ENCODE measurements at places on chromosomes 6 and 20.

- peak; percentile 49 for DNase-seq
Measured at GRCh38 chr6:44224029-44224964, 902 bp downstream of the SLC29A1 start.

- no peak for DNase-seq
Measured at GRCh38 chr20:57212534-57213276, 53.7 kb downstream of the BMP7 start.

DNA sequence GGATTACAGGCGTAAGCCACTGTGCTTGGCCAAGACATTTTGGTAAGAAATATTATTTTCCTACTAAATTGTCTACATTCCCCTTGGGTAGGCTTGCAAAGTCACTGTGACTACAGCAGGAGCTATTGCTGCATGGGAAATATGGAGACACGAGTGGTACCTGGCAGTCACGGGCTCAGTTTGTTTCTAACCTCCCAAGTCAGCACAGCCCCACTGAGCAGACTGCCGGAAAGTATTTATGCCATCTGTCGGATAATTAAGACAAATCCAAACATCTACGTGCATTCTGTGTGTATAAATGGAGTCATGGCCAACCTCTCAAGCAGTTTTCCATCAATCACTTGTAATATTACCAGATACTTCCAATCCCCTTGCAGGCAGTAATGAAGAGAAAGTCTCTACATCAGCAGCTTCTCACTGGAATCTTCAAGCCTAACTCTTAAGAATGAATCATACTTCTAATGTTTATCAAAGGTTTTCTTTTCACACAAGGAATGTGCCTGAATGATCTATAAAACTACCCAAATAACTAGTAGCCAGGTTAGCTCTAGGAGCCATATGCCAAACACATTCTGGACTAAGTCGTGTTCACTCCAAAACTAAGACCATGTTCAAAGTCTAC is 20.1 kb downstream of the PSMB1 start:
- DNase-seq: no peak

GRCh38 chr20:22312744-22313346 is 271.5 kb downstream of the FOXA2 start:
- DNase-seq: peak; percentile 54

DNA sequence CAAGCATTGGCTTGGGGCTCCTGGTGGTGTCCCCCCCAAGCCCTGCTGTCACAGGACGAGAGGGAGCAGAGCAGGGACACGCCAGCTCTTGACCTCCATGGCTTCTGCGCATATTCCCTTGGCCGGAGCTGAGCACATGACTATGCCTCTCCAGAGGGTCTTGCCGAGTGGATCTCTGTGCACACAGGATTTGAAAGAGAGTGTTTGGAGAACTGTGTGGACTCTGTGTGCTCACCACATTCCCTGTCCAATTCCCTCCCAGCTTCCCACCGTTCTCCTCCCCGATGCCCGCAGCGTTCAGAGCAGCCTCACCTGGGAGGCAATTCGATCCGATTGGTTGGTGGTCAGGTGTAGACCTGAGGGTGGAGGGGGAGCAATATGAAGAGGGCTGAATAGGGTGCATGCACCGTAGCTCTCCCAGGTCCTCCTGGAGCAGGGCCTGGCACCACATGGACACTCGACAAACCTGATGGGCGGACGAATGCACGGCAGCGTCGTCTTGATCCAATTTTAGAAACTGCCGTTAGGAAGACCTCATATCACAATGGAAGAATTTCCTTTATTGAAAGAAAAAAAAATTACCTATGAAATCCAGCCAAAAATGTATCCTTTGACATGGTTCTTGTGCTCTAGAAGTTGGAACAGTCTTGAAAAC is 287.8 kb downstream of the CDH4 start:
- no peak for DNase-seq

GRCh38 chr6:3784423-3784822 is 32.9 kb upstream of the PXDC1 start:
- DNase-seq: no peak

DNA sequence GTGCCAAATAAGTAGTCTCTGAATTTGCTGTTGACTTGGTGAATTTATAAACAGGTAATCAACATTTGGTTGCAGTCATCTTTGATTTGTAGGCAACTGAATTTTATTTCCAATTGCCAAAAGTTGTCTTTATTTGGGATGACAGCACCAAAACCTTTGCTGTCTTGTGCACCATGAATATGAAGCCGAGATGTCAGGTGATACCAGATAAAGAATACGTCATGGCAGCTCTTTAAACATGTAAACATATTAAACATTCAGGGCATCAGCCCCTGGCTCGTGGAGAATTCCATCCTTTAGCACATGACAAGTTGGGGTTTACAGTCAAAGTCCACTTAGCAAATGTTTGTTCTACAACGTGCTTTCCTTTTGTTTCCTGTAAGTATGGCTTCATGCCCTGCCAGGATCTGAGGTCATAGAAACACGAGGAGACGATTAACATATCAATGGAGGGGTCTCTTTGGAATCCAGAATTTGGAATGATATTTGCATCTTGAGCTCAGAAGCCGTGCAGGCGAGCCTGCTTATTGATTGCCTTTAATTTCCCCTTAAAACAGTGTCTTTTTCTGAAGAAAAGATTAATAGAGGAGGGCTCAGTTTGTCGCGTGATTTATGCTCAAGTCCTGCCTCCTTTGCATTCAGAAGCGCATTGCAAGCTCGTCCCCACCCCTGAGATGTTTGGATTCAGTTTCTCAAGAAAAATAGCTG is 170.2 kb upstream of the ZNF217 start:
- no peak for DNase-seq

GRCh38 chr6:41367700-41368099 is 32.3 kb downstream of the NCR2 start:
- DNase-seq: peak; percentile 78

DNA sequence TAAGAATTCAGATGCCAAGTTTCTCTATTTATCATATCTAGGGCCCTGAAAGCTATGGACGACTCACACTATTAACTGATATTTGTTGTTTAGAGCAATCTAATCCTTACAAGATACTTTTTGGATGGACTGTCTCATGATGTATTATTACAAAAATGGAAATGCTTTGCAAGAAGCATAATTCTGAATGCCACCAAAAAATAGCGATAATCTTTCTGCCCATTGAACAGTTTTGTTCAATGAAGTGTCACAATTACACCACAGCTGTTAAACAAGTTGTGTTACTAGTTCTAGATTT is 460.4 kb upstream of the JARID2 start:
- no peak for DNase-seq

DNA sequence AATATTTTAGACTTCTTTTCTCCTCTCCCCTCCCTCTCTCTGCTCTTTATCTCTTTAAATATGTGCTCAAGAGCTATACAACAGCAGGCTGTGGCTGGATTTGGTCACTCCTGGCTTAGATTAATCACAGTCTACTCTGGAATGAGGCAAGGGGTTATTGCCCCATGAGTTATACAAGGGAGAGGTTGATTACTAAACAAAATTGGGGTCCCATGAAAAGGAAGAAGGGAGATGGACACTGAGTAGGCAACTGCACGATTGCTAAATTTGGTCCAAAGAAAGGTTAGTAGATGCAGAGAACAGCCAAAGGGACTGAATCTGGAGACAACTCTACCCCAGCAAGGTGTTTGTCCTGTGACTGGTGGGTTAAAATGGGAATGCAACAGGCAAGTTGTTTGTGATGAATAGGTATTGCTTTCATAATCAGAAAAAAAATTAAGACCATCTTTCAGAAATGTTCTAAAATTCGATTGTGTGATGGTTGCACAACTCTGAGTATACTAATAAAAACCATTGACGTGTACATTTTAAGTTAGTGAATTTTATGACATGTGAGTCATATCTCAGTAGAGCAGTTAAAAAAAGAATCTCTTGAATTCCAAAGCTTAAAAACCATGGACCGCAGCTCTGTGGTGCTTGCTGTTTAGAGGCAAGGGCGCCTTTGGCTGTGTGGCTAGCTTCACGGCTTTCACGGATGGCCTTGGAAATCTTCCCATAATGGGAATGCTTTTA is 57.1 kb downstream of the KIZ start:
- DNase-seq: no peak

- DNase-seq: no peak
Measured at GRCh38 chr6:81826784-81827183, 74.3 kb upstream of the TENT5A start.

GRCh38 chr6:11097476-11097875 is 3.8 kb downstream of the SMIM13 start:
- DNase-seq: no peak

Data from NCI-H2081 (cell line).